ENCODE measurements at places on chromosomes 7 and 10.
A peak's percentile ranks its signal among the peaks of the same experiment; 100 is the strongest.

GRCh38 chr10:82737549-82737948 lies 862.6 kb downstream of the NRG3 start:
- DNase-seq, result no peak

GRCh38 chr7:155322530-155322929 lies 24.9 kb downstream of the INSIG1 start:
- no peak for DNase-seq

DNA sequence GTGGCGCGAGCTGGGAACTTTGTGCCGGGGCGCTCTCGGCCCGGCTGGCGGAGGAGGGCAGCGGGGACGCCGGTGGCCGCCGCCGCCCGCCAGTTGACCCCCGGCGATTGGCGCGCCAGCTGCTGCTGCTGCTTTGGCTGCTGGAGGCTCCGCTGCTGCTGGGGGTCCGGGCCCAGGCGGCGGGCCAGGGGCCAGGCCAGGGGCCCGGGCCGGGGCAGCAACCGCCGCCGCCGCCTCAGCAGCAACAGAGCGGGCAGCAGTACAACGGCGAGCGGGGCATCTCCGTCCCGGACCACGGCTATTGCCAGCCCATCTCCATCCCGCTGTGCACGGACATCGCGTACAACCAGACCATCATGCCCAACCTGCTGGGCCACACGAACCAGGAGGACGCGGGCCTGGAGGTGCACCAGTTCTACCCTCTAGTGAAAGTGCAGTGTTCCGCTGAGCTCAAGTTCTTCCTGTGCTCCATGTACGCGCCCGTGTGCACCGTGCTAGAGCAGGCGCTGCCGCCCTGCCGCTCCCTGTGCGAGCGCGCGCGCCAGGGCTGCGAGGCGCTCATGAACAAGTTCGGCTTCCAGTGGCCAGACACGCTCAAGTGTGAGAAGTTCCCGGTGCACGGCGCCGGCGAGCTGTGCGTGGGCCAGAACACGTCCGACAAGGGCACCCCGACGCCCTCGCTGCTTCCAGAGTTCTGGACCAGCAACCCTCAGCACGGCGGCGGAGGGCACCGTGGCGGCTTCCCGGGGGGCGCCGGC lies 870 bp downstream of the FZD1 start:
- no peak for DNase-seq

GRCh38 chr7:3380886-3381685 lies 80.0 kb downstream of the SDK1 start:
- DNase-seq, result no peak

DNA sequence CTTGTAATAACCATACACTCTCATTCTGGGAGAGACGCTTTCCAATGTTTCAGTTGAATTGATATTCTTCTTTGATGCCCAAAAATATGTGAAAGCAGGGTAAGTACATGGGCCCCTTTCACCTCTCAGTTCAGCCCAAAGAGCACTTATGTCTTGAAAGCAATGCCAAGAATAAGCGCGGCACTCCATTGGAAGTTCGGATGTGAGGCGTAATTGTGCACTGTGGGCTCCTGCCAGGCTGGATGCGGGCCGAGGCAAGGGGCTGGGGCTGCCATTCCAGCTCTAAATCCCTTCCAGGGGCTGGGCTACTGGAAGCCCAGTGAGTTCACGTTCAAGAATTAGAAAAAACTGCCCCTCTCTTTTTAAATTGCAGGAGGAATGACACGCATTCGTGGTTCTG lies 113.8 kb downstream of the EBF3 start:
- DNase-seq, result no peak

GRCh38 chr10:541750-542371 lies 147.6 kb downstream of the DIP2C start:
- no peak for DNase-seq

- DNase-seq, result no peak
Observed at GRCh38 chr10:124168991-124169802, 75.8 kb upstream of the CHST15 start.

- DNase-seq, result peak; percentile 52
Observed at GRCh38 chr10:17617031-17617911, at the start of gene HACD1. Gene HACD1 (minus strand): TSS chr10:17617374. CDS start chr10:17617339, 35 bp downstream.

DNA sequence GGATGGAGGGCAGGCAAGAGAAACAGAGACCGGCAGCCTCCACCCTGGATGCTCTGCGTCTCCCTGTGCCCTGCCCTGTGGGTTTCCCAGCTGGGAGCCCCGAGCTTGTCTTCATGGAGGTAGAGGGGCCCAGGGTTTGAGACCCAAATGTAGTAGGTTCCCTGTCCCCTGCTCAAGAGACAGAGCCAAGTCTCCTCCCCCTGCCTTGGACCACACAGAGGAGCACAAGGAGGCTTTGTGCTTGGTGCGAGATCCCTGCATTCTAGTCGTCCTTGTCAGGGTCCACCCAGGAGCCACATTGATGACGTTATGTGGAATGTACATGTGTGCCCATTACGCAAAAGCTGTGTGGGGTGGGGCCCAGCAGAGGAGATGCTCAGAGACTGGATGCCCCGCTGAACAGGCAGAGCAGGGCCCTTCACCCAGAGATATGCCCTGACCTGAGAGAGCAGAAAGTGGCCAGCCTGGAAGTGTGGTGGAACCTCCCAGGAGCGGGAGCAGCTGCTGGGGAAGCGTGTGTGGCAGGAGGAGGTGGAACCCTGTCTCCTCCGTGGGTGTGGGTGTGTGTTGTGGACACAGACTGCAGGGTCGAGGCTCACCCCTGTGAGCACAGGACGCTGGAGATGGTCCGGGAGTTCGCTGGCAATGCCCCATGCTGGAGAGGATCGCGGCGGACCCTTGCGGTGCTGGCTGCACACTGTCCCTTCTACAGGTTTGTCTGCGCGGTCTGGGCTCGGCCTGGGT lies 39.3 kb downstream of the VWA2 start:
- DNase-seq, result no peak

DNA sequence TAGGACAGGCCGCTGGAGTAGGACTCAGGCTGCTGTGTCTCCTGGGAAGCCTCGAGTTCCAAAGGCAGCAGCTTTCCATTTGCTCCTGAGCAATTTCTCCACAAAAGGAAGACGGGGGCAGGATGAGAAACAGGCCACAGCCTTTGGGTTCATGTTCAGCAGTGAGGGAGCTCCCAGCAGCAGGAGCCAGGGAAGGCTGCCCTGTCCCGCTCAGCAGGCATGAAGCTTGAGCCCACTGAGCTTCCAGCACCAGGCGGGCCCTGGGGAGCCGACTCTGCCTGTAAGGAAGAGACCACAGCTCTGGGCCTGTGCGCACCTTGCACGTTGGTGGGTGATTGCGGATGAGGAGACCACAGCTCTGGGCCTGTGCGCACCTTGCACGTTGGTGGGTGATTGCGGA lies 527.2 kb downstream of the TCERG1L start:
- DNase-seq, result no peak

- peak; percentile 96 for DNase-seq
Observed at GRCh38 chr10:17228091-17229015, at the start of gene VIM. Gene VIM (plus strand): TSS chr10:17228241. CDS start chr10:17229423, 1,182 bp downstream.

- peak; percentile 25 for DNase-seq
Observed at GRCh38 chr10:132360766-132361447, 28.9 kb downstream of the LRRC27 start.

- no peak for DNase-seq
Observed at GRCh38 chr7:105141068-105141467, 127.1 kb downstream of the KMT2E start.

- no peak for DNase-seq
Observed at GRCh38 chr10:132385721-132386418, 11.1 kb upstream of the PWWP2B start.

DNA sequence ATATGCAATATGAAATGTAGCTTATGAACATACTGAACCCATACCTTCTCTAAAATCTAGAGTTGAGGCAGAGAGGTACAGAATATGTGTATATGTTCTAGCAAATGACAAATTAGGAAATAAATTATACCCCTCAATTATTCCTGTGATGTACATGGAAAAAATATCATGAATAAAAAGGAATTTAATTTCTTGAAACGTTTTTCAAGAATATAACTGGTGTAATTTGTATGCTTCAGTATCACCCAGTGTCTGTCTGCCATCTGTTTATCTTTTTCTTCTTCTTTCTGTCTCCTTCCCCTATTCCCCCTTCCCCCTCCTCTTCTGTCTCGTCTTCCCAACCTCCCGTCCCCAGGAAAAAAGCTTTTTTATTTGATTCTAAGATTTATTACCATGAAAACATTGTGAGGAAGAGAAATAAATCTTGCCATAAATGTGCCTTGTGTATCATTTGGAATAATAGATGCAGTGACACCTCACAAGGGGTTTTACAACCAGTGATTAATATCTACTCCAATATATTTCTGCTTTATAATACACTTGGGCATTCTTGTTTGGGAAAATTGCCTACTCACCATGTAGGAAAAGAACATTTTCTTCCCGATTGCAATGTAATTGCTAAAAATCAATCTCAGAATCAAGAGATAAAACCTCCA lies 12.2 kb downstream of the LANCL2 start:
- DNase-seq, result no peak

DNA sequence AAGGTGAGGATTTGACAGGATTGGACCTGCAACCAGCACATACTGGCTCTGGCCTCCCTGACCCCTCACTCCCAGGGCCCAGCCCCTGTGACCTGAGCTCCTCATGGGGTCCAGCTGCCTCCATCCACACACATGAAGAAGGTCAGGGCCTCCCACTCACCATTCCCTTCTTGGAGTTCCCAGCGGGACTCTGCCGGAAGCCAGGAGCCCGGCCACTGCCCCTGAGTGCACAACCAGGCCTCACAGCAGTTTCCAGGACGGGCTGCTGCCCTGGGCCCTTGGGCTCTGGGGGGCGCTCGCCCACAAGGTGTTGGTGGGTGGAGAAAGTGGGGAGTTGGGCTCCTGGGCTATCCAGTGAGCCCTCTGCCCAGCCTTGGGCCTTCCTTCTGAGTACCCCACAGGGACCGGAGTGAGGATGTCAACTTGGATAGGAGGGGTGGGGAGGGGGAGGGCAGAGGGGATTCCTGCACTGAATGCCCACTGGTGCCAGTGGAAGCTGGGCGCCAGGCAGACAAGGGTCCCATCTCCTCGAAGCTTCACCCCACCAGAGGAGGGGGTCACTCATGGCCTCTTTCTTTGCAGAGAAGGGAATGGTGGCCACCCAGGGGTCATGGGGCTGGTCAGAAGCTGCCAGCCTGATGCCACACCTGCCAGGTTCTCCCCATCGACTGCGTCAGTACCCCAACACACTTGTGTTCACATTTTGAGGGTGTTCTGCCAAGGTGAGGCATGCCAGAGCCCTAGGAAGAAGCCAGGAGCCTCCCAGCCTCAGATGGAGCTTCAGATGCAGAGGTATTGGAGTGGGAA lies 115.3 kb downstream of the PTPN20 start:
- DNase-seq, result no peak

GRCh38 chr10:118720685-118721538 lies 33.9 kb downstream of the CACUL1 start:
- DNase-seq, result peak; percentile 80

DNA sequence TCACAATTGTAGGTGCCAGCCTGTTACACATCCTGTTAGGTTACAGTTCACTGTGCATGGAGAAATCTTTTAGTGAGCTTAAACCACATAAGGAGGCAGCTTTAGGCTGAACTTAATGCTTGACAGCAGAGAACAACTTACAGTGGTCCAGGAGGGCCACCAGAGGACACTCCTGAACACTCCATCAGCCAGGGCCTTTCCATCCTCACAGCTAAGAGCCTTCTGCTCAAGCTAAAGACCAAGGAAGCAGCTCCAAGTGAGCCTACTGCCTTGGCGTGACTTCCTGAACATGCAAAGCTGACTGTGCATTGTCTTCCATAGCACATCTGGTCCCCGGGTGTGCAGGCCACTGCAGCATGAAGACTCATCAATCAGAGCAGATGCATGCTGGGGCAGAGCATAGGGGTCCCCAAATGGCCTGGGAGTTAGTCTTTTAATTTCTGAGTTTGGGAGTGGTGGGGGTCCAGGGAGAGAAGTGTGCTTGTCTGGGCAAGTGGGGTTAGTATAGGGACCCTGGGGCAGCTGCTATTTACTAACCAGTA lies 105.0 kb downstream of the ZNF248 start:
- no peak for DNase-seq

DNA sequence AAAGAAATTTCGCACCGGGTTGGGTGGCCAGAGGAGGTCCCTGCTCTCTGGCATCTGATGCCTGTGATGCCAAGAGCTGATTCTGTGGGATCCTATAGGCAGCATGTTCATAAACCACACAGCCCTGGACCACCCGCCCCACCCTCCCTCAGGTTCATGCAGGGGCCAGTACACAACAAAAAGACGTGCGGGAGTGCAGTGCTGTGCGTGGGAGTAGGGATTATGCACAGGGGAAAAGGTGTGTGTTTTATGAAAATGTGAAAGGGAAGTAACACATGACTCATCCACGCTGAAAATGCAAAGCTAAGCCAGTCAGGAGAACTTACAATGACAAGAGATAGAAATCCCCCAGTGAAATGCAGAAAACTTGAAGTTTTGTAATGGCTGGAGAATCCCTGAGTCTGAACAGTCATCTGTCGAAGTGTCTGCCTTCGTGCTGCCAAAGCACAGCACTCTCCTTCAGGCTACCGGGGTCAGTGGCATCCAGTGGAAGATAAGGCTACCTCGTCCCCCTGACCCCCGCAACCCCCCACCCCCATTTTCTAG lies 1.1 kb downstream of the KIAA1217 start:
- DNase-seq, result no peak

- no peak for DNase-seq
Observed at GRCh38 chr10:35386594-35387174, 50.4 kb downstream of the CCNY start.

GRCh38 chr10:12510501-12510941 lies 161.2 kb downstream of the CAMK1D start:
- no peak for DNase-seq

GRCh38 chr7:73971322-73971703 lies 56.7 kb upstream of the ELN start:
- no peak for DNase-seq

GRCh38 chr7:99789441-99790070 lies 5.6 kb upstream of the CYP3A4 start:
- no peak for DNase-seq

DNA sequence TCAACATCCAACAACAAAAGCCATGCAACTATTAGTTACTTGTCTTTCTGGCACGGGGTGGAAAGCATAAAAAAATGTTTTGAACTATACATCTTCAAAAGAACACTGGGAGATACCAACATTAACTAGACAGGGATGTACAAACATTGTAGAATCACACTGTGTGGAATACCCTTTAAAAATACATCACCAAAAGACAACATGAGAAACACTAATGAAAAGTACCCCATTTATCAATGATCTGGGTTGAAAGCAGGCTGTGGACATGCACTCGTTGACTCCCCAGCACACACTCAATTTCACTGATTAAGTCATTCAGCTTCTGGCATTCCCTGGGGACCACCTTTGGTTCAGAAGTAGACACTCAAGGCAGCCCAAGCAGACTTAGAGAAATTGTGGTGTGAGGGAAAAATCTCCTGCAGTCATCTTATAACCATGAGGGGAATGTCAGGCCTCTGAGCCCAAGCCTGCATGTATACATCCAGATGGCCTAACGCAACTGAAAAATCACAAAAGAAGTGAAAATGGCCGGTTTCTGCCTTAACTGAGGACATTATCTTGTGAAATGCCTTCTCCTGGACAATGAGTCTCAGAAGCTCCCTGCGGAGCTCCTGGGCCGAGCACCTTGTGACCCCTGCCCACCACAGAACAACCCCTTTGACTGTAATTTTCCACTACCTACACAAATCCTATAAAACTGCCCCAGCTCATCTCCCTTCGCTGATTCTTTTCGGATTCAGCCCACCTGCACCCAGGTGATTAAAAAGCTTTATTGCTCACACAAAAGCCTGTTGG lies 53.0 kb downstream of the CACUL1 start:
- no peak for DNase-seq

Data from CD4-positive, alpha-beta T cell treated with Interleukin-2 at 100 ng/mL for 4 hours (primary cell).